ENCODE measurements at places on chromosomes 2 and 18.

DNA sequence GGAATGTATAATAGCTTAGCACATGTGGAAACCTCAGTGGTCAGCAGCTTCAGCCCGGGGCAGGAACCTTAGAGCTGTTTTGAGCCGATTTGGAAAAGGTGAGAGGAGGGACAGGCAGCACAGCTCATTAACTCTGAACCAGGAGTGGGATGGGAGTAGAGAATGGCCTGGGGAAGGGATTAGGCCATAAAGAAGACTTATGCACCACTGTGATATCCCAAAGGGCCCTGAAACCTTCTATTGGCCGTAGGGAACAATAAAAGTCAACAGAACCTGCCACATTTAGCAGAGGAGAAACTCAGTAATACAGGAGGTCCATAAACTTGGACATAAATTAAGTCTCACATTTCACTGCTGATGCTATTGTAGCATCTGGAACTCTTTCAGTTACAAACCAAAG lies 124.2 kb upstream of the REV1 start:
- DNase-seq = no peak

DNA sequence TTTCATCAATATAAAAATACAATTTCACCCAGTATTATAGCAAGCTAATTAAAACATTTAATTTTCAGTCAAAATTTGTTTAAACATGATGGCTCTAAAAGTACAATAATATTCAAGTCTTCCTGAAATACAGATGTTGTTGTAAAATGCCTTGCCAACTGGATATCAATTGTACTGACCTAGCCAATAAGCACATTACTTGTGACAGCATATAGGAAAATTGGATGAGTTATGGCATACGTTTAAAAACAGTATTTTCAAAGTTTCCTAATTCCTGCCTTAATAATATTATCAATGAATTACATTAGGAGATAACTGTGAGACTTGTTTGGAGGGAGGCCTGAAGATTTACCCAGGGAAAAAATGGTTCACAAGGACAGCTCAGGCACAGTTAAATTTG lies 336.9 kb upstream of the CDH20 start:
- no peak for DNase-seq

GRCh38 chr2:47654790-47655562 lies 128.0 kb upstream of the MSH6 start:
- DNase-seq = no peak

DNA sequence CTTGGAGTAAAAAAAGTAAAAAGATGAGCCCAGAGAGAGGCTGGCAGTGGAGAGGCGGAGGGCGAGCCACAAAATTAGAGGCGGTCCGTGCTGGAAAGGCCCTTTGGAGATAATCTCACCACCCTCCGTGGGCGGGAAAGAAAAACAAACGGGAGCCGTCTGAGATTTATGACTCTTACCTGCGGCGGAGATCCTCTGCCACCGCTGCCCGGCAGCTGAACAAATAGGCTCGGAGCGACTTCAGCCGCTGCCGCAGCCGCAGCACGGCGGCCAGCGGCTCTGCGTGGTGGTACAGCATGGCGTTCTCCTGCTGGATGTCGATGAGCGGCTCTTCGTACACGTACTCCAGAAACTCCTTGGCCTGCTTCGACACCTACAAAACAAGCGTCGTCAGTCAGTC lies 94.6 kb downstream of the PLEKHM3 start:
- no peak for DNase-seq

GRCh38 chr2:38740851-38741731 lies 10.1 kb downstream of the SRSF7 start:
- no peak for DNase-seq

GRCh38 chr2:32678825-32679224 lies 51.0 kb downstream of the TTC27 start:
- no peak for DNase-seq

GRCh38 chr18:63903851-63904570 lies 3.7 kb upstream of the SERPINB10 start:
- DNase-seq = no peak

DNA sequence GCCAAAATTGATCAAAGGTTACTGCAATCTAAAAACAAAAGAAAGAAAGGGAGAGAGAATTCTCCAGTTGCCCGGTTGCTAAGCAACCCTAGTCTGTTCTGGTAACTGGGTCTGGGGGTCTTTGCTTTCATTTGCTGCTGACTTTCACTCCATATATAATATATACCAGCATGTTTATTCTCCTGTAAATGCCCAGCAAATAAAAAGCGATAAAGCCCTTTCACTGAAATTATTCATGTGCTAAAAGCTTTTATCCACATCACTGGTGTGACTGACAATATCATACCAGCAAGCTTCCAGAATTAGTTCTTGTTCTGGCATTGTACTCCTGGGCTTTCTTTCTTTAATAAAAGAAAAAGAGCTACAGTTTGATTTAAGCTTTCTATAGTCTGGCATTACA lies 75.5 kb upstream of the ST8SIA3 start:
- no peak for DNase-seq

GRCh38 chr18:48992791-48993555 lies 42.2 kb upstream of the SMAD7 start:
- no peak for DNase-seq

- DNase-seq = no peak
These were observed 28.3 kb upstream of the STARD7 start for GRCh38 chr2:96236882-96237281.

GRCh38 chr2:10831400-10831985 lies 18.9 kb upstream of the PDIA6 start:
- DNase-seq = no peak

DNA sequence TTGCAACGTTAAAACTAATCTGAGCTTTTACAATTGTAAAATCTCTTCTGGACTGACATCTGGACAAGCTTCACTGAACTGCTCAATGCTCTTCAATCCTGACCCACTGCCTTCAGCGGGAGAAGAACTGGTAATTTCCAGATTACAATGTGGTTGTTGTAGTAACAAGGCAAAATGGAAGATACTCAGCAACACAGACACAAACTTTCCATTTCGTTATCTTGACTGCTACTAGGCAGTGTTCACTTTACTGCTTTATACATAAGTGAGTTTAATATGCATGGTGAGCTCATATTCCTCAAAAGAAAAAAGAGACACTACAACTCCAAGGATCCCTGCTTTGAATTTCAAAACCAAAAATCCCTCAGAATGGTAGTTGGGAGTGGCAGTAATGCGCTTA lies 51.9 kb downstream of the GRB14 start:
- DNase-seq = no peak

GRCh38 chr2:55196526-55196925 lies 35.6 kb downstream of the CLHC1 start:
- no peak for DNase-seq

- DNase-seq = no peak
These were observed 83.1 kb downstream of the LNPK start for GRCh38 chr2:175918935-175919334.

GRCh38 chr18:4172196-4173100 lies 282.7 kb downstream of the DLGAP1 start:
- no peak for DNase-seq

DNA sequence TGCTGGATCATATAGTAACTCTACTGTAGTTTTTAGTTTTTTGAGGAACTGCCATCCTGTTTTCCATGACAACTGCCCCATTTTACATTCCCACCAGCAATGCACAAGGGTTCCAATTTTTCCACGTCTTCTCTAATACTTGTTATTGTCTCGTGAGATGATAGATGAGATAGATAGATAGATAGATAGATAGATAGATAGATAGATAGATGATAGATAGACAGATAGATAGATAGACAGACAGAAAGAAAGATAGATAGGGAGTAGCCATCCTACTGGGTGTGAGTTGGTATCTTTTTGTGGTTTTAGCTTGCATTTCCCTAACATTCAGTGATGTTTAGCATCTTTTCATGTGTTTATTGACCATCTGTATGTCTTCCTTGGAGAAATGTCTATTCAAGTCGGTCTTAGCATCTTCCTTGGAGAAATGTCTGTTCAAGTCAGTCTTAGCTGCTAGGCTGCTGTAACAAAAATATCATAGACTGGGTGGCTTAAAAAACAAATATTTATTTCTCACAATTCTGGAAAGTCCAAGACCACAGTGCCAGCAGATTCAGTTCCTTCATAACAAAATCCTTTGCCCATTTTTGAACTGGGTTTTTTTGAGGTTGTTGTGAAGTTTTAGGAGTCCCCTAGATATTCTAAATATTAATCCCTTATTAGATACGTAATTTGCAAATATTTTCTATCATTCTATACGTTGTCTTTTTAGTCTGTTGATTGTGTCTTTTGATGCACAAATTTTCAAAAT lies 98.5 kb downstream of the BIN1 start:
- DNase-seq = no peak

DNA sequence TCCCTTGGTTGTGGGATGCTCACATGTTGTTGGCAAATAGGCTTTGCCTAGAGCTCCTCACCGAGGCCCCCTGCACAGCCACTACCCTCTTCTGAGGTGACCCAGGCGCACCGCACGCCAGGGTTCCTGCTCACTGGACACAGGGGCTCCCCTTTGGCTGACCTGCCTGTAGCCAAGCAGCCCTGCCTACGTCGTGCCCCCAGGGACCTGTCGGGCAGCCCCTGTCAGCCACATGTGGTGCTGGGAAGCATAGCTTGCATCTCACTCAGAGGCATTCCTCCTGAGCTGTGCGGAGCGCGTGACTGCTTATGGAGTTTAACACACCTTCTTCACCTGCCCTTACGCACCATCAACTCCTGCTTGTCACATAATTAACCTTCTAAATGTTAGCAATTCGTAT lies 116.3 kb downstream of the ZNF236 start:
- no peak for DNase-seq

DNA sequence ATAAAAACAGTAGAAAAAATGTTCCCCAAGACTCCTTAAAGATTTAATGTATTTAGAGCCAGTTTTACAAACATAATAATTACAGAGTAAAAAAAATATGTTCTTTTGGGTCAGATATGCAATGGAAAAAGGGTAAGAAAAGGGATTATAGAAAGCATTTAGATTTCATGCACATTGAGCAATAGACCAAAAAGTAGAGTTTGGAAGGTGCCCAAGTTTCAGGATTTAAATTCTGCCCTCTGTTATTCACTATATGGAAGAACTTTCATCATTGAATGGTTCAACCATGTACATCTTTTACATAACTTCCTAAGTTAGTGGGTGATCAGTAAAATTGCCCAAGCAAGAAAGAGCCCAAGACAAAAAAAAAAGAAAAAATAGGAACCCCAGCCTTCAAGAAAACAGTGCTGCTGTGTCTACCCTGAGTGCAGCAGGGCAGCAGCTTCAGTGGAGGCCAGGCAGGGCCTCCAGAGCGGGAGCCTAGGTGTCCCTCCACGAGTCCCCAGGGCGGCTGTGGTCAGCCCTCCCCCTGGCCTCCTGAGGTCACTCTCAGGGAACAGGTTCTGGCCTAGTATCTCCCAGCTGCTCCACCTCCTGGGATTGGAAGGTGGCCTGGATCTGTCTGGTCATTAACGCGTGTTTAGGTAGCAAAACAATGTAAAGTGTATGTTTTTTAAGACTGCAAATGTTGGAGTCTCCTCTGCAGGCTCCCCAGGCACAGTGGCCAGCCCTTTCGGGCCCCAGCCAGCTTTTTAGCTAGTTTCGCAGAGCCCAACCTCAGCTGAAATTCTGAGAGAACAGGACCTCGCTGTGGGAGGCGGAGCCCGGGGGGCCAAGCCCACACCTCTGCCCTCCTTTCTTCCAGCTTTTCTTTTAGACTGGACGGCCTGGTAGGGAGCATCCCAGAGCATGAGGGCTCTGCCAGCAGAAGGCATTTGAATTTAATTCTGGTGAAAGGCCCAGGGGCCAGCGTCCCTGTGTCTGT lies 77.3 kb downstream of the TEX51 start:
- DNase-seq = no peak

- no peak for DNase-seq
These were observed 124.9 kb upstream of the SMAD7 start for GRCh38 chr18:49075681-49076080.

DNA sequence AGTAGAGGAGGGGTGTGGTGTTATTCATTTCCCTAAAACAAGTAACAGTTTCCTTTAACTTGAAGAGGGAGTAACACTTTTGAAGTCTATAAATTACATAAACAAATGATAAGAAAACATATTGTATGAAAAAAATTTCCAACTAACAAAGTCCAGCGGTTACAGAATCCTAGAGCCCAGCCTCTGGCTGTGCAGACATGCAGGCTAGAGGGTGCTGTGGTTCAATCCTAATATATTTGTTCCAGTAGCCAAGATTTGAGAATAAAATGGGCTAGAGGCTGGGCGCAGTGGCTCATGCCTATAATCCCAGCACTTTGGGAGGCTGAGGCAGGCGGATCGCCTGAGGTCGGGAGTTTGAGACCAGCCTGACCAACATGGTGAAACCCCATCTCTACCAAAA lies 56.9 kb downstream of the WDR75 start:
- DNase-seq = no peak

DNA sequence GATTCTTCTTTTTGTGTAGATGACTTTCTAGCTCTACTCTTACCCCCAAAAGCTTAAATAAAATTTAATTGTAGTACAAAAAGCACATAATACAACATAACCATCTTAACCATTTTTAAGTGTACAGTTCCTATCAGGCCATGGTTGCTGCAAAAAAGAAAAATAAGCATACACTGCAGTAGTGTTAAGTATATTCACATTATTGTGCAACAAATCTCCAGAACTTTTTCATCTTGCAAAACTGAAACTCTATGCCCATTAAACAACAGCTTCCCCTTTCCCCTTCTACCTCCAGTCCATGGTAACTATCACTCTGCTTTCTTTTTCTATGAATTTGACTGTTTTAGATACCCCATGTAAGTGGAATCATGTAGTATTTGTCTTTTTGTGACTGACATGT lies 18.1 kb downstream of the PPM1B start:
- no peak for DNase-seq

DNA sequence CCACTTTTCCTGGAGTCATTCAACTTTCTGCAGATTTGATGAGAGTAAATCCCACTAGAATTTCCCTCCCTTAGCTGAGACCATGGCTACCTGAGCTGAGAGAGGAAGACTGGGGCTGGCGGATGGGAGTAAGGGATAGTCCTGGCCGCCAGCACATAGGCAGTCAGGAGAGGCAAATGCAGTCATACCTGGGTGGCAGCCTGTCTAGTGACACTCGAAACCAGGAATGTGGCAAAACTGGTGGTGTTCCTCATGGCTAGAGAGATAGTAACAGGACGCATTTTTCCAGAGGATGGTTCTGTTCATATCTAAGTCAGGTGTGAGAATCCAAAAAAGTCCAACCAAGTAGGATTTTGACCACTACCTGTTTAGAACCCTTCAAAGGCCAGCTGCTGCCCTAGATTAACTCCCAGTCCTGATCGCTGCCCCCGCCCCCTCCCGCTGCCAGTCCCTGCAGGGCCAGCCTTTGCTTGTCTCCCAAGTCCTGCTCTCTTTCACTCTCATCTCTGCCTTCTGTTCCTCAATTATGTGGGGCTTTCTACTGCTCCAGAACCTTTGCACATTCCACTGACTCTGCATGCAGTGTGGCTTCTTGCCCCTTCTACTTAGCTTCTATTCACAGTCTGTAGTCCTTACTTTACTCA lies 17.4 kb upstream of the SCG2 start:
- no peak for DNase-seq

GRCh38 chr18:44602845-44603244 lies 77.8 kb upstream of the SETBP1 start:
- no peak for DNase-seq

- no peak for DNase-seq
These were observed 53.5 kb upstream of the SLC38A11 start for GRCh38 chr2:165008730-165009315.
